ENCODE measurements at places on chromosomes 4 and X. TPM values are rescaled to one million over a fixed set of nuclear protein-coding genes. Genes with fewer than 3 reads are reported as not detected.

- no peak for DNase-seq
Observed at GRCh38 chr4:183757060-183757459, 98.0 kb downstream of the TRAPPC11 start.

- no peak for DNase-seq
Observed at GRCh38 chrX:143298663-143299241, 218.5 kb downstream of the SPANXN3 start.

Gene EXOC1L
- total RNA-seq, result not detected

DNA sequence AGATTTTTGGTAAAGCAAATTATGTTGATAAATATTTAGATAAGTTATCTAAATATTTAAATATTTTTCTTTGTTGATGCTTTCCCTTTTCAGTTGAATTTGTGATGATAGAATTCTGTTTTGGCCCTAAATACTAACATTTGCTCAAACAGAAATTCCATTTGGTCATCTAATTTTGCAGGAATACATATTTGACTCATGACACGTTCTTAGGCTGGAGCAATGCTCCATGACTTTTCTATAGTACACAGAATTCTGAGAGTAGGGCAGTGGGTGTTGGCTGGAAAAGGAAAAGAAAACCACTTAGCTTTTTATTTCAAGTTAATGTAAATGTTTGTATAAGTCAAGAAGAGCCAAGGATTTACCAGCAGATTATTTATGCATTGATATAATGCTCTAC is 58.6 kb upstream of the GK2 start:
- no peak for DNase-seq

GRCh38 chr4:172169871-172170270 is 356.7 kb downstream of the GALNTL6 start:
- no peak for DNase-seq

- no peak for DNase-seq
Observed at GRCh38 chrX:2933125-2933900, 4.2 kb upstream of the ARSD start.

Gene PNMA3
- 0.95 TPM for total RNA-seq

DNA sequence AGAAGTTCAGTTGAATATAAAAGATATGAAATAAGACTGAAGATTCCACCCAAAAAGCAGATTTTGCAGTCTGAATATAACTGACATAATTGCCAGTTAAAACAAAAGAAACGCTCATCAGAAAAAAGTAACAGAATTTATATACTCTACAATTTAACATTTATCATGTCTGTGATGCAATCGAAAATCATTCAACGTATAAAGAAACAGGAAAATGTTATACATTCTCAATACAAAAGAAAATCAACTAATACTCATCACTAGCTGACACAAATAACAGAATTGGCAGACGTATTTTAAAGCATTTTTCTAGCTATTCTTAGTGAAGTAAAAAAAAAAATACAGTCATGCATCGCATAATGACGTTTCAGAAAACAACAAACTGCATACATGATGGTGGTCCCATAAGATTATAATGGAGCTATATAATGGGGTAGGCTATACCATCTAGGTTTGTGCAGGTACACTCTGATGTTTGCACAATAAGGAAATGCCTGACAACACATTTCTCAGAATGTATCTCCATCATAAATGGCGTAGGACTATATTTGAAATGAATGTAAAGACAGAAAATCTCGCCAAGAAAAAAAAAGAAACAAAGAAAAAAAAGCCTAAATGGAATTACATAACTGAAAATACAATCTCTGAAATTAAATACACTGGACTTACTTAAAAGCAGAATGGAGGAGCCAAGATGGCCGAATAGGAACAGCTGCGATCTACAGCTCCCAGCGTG is 34.3 kb downstream of the OR13H1 start:
- DNase-seq, result no peak

- no peak for DNase-seq
Observed at GRCh38 chr4:30801876-30802275, 81.7 kb downstream of the PCDH7 start.

DNA sequence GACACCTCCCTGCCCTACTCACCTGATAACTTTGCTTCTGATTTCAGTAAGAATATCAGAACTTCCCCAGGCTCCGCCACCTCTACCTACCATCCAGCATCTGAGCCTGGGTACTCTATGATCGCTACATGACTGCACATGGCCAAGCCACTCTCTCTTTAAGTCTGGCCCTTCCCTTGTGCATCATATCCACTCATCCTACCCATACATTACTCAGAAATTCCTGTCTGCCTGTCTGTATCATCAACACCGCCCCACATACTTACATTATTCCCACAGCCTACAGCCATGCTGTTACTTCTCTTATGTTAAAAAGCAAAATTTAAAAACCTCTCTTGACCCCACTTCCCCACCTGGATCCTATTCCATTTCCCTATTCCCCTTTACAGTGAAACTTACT is 84.7 kb downstream of the SCD5 start:
- no peak for DNase-seq

Gene SLC49A3
- total RNA-seq, result 18.2 TPM

DNA sequence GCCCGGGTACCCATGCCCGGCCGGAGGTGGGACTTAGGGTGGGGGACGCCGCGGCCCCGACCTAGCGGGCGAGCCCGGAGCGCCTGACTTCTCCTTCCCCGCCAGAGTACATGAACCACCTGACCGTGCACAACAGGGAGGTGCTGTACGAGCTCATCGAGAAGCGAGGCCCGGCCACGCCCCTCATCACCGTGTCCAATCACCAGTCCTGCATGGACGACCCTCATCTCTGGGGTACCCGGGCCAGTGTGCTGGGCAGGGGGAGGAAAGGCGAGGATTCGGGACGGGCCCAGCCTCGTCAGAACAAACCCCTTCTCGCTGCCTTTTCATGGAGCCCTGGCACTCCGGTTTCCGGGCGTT is 622 bp downstream of the TAFAZZIN start:
- peak; percentile 88 for DNase-seq

Gene NLRP2B
- not detected for total RNA-seq

Gene TCP11X2
- total RNA-seq, result not detected

DNA sequence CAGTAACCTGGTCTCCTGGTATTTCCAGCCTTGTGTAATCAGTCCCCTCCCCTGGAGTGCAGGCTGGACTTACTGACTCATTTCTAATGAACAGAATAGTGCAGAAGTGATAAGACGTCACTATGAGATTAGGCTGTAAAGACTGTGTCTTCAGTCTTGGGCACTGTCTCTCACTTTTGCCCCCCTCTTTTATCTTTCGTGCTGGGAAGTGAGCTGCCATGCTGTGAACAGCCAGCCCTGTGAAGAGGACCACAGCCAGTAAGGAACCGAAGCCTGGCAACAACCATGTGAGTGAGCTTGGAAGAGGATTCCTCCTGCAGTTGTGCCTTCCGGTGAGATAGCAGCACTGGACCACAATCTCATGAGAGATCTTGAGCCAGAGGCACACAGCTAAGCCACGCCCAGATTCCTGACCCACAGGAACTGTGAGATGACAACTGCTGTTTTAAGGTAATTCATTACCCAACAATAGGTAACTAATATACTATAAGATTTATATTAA is 67.5 kb upstream of the GPR34 start:
- no peak for DNase-seq

DNA sequence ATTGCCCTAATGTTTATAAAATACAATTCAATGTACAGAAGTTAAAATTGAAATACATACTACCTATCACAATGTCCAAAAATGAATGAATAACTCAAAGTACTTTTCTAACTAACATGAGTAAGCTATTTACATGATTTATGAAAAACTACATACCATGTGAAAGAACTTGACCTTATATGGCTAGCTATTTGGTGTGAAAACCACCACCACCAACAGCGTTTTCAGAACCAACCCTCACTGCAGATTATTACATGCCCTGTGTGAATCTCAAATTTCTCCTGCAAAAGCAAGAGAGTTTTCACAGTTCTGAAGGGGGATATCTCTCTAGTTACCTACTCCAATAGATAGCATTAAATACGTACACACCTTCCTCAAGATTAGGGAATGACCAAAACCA is 198.5 kb downstream of the SPATA18 start:
- DNase-seq, result no peak

GRCh38 chr4:18733961-18734360 is 712.4 kb upstream of the LCORL start:
- DNase-seq, result no peak

DNA sequence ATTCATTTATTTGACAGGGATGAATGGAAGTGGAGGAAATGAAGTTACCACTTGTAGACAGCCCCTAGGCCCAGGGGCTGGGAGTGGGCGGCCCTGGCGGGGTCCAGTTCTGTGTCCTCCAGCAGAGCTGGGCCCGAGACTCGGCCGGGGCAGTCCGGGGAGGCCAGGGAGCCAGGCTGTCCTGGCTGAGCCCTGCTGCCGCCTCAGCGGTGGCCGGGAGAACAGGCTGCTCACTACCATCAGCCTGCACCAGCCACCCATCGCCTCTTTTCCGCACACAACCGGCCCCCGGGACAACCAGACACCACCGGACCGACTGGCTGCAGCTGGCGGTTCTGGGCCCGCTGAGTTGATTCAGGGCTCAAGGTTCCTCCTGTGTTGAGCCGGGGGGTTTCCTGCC is 25.6 kb downstream of the CLDN34 start:
- no peak for DNase-seq

Gene SUPT20HL1
- total RNA-seq, result not detected

Gene MRPL1
- total RNA-seq, result 39.5 TPM

Data from right cardiac atrium (tissue), 5 donors.